ENCODE measurements at places on chromosomes 7 and 10.
A peak's percentile ranks its signal among the peaks of the same experiment; 100 is the strongest.

DNA sequence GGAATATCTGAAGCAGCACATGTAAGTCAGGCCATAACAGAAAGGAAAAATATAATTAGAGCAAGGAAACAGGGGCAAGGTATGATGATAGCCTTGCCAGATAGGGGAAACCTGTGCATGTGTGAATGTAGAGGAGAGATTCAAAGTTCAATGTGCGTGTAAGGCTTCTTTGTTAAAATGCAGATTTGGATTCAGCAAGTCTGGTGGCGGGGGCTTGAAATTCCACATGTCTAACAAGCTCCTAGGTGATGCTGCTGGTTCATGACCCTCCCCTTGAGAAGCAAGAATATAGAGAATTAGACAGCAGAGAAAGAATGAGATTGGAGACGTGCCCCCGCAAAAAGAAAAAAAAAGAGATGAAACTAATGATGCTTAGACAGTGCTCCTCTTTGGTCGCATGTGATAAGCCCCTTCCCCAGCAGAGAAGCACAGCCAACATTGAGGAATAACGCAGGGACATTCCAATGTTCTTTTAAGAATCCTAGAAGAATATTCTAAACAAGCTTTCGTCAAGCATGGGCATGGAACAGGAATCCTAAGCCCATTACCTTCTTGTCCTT is 21.1 kb upstream of the MACC1 start:
- DNase-seq: no peak

DNA sequence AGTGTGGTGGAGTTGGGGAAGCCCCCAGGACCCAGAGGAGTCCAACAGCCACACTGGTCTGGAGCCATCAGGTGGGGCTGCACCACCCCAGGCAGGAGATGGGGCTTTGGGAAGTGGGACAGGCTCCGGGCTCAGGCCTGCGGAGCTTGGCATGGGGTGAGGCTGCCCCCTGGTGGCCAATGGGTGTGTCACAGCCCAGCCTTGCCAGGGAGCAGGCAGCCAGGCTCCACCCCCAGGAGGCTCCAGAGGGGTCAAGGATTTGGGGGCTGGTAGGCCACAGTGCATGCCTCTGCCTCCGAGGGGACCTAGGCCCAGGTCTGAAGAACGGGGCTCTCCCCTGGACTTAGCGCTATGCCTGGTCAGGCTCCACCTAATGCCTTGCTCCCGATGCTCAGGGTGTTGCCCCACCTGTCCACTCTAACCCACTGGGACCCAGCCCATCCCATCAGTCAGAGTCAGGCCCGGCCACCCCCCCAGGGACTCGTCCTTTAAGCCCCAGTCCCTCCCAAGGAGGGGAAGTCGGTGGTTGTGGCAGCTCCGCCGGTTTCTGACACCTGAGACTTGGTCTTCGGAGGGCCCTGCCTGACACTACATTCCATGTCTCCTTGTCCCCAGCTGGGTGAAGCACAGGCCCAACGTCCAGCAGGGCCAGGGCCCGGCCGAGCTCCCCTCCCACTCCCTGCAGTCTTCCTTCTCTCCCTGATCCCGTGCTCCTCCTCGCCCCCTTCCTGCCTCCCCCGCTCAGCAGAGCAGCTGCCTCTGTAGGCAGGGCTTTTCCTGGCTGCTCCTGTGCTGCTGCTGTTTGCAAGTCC is 11.3 kb upstream of the SAMD8 start:
- peak; percentile 71 for DNase-seq

- DNase-seq: no peak
These were observed 22.0 kb downstream of the CSGALNACT2 start for GRCh38 chr10:43160046-43160920.

- no peak for DNase-seq
These were observed 25.5 kb upstream of the HPS1 start for GRCh38 chr10:98472196-98472595.

DNA sequence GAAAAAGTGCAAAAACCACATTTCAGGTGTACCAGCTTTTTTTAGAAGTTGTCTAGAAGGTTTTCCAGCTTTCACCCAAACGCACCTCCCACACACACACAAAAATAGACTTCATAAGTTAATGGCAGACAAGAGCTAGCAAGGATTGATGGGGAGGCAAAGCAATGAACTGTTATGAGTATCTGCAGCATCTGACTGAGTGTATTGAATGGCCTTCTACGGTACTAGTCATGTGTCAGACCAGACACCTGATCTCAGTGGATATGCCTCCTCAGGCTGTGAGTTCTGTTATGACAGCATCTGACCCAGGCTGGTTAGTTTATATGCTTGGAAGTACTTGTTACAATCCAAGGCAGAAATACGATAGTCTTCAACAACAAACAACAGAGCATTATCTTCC is 406.1 kb upstream of the AUTS2 start:
- no peak for DNase-seq

DNA sequence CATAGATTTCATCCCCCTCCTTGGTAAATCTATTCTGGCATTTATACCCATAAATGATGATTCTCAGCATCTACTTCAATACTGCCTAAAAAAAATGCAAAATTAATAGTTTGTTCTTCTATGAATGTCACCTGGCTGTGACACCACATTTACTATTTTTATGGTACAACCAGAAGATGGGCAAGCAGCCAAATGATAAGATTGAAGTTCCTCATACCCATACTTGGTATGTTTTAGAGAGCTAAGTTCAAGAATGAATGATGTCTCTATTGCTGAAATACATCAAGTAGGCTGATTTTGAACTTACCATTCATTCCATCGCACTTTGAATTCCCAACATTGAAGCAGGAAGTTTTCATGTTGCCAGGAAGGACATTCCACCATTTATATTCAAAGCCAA is 134.2 kb downstream of the ELAPOR2 start:
- DNase-seq: no peak

GRCh38 chr10:28249512-28249911 is 53.4 kb downstream of the MPP7 start:
- DNase-seq: no peak

- DNase-seq: peak; percentile 16
These were observed 95.3 kb downstream of the MYOF start for GRCh38 chr10:93386631-93387369.

Data from CD4-positive, alpha-beta memory T cell (primary cell).